Fibroblast of skin of left quadriceps (primary cell): ENCODE measurements at places on chromosomes 12 and 14.
A peak's percentile ranks its signal among the peaks of the same experiment; 100 is the strongest.

GRCh38 chr14:48350971-48351370 is 675.6 kb upstream of the MDGA2 start:
- DNase-seq: no peak

DNA sequence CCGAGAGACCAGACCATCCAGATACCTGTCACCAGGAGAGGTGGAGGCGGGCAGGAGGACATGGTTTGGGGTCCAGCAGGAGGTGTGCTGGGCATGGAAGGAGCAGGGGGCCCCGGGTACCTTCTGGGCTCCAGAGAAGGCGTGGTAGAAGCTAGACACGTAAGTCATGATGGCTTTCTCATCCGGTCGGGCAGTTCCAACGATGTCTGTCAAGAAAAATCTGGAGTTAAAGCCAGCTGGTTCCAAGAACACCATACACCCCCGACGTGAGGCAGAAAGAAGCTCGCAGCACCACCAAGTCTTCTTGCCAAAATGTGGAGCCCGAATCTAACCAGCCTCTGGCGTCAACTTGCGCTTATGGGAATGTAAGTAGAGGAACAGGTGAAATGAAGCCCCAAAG is 76.7 kb downstream of the ACTN1 start:
- no peak for DNase-seq

DNA sequence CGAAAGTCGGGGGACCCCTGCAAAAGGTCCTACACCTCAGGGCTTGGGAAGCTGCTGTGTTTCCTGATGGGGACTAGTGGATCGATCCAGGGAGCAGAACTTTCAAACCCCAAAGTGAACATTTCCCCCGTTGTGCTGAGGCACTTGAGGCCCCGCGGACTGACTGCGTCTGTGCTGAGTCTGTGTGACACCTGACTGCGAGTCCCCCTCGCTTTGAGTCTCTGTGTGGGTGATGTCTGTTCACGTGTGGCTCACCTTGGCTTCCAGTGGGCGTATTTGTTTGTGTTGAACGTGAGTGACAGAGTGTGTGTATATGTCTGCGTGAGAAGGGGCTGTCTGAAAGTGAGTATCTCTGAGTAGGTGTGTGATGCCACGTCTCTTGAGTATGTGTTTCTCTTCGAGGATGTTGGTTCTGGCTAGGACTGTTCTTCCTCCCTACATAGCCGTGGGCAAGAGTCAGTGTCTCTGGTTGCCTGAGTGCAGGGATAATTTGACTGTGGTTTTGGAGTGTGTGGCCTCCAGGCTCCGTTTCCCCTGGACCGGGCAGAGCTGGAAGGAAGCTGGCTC is 1.3 kb downstream of the TEAD4 start:
- no peak for DNase-seq

GRCh38 chr12:52232674-52233461 is at the start of gene KRT7:
Gene KRT7 (plus strand): TSS chr12:52233243. CDS start chr12:52233297, 54 bp downstream.
- DNase-seq: no peak

DNA sequence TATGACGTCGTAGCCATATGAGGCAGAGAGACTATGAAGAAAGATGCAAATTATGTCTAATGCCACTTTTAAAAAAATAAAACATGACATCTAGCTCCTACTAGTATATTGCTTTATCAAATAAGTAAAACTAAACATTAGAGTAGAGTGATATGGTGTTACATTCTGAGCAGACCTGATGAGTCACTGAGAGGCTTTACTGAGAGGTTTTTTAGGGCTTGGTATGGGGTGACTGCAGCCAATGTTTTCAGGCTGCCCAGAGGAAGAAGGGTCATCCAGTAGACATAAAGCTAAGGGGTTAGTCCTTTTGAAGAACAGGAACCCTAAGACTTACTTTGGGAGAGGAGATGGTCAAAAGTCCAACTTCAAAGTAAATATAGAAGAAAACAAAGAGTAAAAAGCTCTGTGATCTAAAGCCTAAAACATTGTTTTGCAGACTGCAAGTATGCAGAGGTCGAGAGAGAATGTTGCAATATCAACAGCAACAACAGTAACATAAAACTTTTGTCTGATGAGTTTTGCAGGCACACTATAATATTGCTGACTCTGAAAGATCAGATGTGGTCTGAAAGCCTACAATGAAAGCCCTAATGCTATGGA is 774.7 kb downstream of the TMTC2 start:
- peak; percentile 4 for DNase-seq

- DNase-seq: no peak
Observed at GRCh38 chr12:111174961-111175345, 193.9 kb downstream of the PHETA1 start.

- no peak for DNase-seq
Observed at GRCh38 chr12:131177599-131177998, 223.9 kb downstream of the ADGRD1 start.

DNA sequence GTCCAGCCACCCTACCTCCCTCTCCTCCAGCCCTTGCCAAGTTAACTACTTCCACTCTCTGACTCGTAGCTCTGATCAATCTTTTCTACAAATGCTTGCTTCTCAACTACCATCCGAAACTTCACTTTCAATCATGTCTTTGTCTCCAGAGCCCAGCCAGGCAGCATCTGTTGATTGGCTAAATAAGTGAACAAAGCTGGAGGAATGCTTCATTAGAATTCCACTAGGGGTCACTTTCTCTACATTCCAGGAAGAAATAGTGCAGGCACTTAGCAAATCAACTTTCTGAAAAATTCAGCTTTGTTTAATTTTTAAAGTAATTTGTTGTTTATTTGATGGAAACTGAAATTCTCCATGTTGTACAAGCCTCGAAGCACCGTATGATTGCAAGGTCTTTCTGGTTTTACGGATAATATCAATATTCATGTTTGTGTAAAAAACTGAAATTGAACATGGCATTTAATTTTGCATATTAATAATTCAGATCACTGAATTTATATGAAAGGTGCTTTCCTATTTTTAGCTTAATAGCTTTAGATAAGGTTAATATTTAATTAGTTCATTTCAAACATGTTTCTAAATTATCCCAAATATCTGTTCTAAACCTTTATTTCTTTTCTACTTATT is 32.4 kb upstream of the HELB start:
- peak; percentile 30 for DNase-seq

GRCh38 chr14:65771271-65771670 is 358.7 kb downstream of the FUT8 start:
- DNase-seq: no peak

GRCh38 chr12:109804820-109805761 is 28.1 kb downstream of the TRPV4 start:
- peak; percentile 21 for DNase-seq

GRCh38 chr12:8946733-8947132 is 2.7 kb downstream of the M6PR start:
- no peak for DNase-seq

GRCh38 chr14:106787626-106788025 is 1261.2 kb downstream of the TMEM121 start:
- no peak for DNase-seq

DNA sequence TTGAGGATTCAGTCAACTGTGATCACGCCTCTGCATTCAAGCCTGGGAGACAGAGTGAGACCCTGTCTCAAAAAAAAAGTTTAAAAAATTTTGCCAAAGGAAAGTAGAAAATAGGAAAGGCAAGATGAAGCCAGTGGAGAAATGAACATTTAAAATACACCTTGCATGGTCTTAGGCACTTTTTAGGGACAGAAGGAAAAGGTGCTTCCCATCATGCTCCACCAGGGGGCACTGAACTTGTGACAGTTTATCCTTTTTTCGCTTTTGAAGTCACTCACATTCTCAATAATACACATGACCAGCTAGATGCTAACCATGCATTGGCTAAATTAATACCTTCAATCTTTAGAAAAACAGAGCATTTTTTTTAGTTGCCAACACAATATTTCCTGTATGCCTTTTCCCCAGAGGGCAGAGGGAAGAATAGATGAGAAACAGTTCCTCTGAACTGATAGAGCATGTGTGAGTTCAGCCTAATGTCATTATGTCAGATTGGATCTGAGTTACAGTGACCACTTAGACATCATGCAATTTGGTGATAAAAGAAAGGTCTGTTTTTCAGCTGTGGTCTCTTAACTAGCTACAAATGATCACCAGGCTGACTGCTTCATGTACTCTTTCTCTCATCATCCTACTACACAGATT is 221.8 kb upstream of the SSTR1 start:
- peak; percentile 37 for DNase-seq

GRCh38 chr12:106903241-106903945 is 52.3 kb upstream of the TMEM263 start:
- no peak for DNase-seq

GRCh38 chr12:94109160-94109559 is 39.2 kb upstream of the PLXNC1 start:
- DNase-seq: no peak

GRCh38 chr12:82873951-82874350 is 187.2 kb downstream of the TMTC2 start:
- DNase-seq: no peak

DNA sequence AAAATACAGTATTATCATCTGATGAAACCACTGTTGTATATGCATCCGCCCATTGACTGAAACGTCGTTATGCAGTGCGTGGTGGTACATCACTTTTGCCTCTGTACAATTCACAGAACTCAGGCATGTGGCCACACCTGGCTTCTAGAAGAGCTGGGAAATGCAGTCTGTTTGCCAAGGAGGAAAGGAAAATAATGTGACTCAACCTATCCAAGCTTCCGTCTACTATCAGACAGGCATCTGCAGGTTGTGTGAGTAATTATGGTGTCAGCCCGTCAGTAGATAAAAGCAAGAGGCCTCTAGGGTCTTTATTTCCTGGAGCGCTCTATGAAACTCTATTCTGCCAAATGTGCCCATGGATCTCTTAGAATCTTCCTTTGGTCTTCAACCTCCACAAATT is 111.6 kb downstream of the BBS10 start:
- DNase-seq: no peak

GRCh38 chr12:110269622-110270124 is 11.4 kb upstream of the ATP2A2 start:
- DNase-seq: peak; percentile 84

GRCh38 chr12:120688527-120689071 is 1.6 kb downstream of the MLEC start:
- DNase-seq: no peak

DNA sequence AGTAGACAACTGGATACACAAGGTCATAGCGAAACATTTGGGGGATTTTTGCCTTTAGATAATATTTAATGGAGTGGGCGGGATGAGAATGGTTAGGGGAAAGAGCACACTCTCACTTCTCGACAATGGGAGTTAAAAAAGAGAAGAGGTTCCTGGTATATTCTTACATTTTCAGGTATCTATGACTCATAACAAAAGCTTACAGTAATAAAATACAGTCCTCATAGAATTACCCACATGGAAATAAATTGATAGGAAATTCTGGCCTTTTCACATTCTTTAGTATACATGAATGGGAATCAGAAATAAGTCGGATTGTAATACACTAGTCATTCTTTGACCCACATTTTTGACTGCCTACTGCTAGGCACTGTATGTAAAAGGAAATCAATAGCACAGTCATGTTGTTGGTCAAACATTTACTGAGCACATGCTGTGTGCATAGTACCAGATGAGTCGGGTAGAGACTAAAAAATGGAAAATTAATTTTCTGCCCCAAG is 8.2 kb upstream of the CRADD start:
- no peak for DNase-seq

GRCh38 chr12:63924781-63925180 is 80.3 kb downstream of the SRGAP1 start:
- DNase-seq: no peak

GRCh38 chr14:94697773-94698556 is 71.9 kb downstream of the GSC start:
- no peak for DNase-seq

- DNase-seq: no peak
Observed at GRCh38 chr12:16093825-16094224, 182.7 kb downstream of the DERA start.

DNA sequence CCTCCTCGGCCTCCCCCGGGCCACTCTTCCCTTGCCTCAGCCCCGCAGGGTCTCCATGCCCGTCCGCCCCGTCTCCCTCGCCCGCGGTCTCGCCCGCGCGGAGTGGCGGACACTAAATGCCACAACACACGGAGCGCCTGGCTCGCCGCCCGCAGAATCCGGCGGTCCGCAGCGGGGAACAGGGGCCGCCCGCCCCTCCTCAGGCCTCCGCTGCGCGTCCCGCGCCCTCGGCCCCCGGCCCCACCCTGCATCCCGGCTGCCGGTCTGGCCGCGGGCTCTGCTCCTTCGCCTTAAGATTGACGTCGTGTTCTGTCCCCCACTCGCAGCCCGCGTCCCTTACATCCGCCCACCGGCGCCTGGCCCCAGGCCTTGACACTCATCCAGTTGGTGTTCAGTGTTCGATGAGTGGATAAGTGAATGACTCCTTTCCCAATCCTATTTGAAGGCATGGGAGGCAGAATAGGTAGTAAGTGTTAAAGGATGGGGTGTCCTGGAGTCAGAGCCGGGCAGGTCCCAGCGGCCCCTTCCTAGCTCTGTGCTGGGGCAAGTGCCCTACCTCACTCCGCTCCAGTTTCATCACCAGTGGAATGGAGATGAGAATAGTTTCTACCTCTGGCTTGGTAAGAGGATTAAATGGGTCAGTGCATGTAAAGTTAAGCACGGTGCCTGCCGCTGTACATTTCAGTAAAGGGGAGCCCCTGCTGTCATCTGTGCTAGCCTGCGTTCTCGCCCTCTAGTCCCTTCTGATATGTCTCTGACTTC is 622 bp downstream of the TECPR2 start:
- no peak for DNase-seq

DNA sequence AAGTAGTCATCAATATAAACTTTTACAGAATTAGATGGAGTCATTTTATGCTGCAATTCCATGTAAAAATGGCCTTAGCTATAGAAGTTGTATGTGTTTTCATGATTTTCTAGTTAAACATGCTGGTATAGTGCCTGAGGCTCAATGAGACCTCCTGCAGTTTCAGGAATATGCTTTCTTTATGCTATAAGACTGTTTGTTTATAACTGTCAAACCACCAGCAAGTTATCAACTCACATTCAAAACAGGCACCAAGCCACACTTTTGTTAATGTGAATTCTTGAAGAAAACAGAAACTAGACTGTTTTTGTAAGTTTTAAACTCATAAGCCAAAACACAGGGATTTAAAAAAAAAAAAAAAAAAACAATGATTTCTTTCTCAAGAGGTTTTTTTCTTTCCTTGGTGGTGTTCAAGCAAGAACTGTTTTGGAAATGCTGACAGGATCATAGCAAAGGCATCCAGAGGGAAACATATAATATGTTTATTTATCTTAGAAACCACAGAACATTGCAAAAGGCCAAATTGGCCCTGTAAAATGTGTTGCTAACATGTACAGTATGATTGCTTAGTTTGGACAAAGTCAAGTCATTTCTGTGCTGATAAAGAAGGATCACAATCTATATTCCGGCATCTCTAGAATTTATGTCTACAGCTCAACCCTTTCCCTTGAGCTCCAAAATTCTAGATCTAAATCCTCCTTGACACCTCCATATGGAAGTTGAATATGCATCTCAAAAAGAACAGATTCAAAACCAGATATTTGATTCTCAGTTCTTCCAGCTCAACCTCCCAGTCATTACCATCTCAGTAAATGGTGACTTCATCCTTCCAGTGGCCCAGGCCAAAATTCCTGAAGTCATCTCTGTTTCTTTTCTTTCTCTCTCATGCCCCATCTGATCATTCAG is 29.0 kb upstream of the LUM start:
- DNase-seq: peak; percentile 88

DNA sequence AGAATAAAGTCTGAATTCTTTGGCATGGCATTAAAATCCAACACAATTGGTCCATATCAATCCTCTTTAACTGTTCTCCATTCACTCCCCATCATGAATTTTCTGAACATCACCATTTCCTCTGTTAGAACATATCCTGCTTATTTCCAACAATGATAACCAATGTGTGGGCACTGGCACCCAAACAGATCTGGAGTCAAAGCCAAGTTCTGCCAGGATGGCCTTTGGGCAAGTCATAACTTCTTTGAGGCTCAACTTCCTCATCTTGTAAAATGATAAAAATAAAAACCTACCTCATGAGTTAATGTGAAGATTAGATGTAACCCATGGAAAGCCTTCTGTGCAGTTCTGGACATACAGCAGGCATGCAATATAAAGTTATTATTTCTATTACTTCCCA is 12.5 kb downstream of the PAWR start:
- DNase-seq: no peak
